ENCODE measurements at places on chromosomes 3 and 15. TPM values are rescaled to one million over a fixed set of nuclear protein-coding genes. Genes with fewer than 3 reads are reported as not detected.

TPRG1 gene
- 0.56 TPM for polyA plus RNA-seq

MASP1 gene
- 9.9 TPM for polyA plus RNA-seq

WDR93 gene
- 4.1 TPM for polyA plus RNA-seq

OR5H15 gene
- not detected for polyA plus RNA-seq

SH2D7 gene
- 0.65 TPM for polyA plus RNA-seq

TGM5 gene
- polyA plus RNA-seq: not detected

SNURF gene
- 26.7 TPM for polyA plus RNA-seq

TNIK gene
- 22.5 TPM for polyA plus RNA-seq

ITIH4 gene
- polyA plus RNA-seq: 14.7 TPM

TUSC7 gene
- polyA plus RNA-seq: not detected

SPATA12 gene
- 0.12 TPM for polyA plus RNA-seq

ALDH1A3 gene
- polyA plus RNA-seq: 5.2 TPM

TIPIN gene
- 21.1 TPM for polyA plus RNA-seq

DNA sequence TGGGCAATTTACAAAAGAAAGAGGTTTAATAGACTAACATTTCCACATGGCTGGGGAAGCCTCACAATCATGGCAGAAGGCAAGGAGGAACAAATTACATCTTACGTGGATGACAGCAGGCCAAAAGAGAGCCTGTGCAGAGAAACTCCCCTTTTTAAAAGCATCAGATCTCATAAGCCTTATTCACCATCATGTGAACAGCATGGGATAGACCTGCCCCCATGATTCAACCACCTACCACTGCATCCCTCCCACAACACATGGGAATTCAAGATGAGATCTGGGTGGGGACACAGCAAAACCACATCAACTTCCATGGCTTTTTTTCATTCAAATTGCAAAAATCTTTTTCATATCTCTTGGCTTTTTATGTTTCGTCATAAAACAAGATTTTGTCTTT is 67.6 kb upstream of the GADL1 start:
- DNase-seq: no peak

GRCh38 chr3:157099326-157100095 is 60.4 kb downstream of the CCNL1 start:
- no peak for DNase-seq

GRCh38 chr15:85707519-85708338 is 87.0 kb downstream of the KLHL25 start:
- DNase-seq: no peak

DNA sequence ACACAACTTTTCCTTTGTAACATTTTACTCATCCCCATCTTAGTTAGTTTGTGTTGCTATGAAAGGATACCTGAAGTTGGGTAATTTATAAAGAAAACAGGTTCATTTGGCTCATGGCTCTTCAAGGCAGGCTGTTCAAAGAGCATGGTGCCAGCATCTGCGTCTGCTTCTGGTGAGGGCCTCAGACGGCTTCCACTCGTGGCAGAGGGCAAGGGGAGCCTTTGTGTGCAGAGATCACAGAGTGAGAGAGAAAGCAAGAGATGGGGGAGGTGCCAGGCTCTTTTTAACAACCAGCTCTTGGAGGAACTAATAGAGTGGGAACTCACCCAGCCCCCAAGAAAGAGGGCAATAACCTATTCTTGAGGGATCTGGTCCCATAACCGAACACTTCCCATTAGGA is 23.1 kb downstream of the PLA2G4F start:
- no peak for DNase-seq

DNA sequence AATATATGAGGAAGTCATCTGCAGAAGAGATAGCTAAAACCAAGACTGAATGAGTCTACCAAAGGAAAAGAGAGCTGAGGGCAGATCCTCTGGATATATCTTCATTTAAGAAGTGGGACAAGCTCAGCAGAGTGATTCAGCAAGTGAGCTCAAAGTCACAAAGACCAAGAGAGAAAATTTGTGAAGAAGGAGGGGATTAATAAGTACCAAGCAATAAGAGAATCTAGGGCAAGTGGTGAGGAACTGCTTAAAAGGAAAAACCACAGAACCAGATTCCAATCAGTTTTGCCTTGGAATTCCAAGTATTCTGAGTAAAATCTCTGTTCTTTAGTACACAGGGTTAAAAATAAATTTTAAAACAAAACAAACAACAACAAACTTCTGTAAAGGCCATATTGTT is 3.6 kb downstream of the EHHADH start:
- no peak for DNase-seq

- no peak for DNase-seq
These were observed 71.1 kb downstream of the MGLL start for GRCh38 chr3:127751163-127751621.

- DNase-seq: no peak
These were observed 37.5 kb downstream of the CTDSPL start for GRCh38 chr3:37899101-37899707.

GRCh38 chr3:122462406-122462805 is 46.5 kb upstream of the WDR5B start:
- no peak for DNase-seq

DNA sequence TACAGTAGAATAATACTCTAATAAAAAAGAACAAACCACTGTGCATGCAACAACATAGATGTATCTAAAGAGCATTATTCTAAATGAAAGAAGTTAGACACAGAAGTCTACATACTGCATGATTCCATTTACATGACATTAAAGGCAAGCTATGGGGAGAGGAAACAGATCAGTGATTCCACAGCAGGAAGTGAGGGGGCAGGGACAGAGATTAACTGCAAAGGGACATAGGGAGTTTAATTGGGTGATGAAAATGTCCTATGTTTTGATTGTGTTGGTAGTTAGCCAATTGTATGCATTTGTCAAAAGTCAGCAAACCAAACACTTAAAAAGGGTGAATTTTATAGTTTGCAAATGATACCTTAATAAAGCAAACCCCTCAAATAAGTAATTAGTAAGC is 13.8 kb downstream of the CRYGS start:
- DNase-seq: peak; percentile 13

GRCh38 chr3:39122813-39123212 is 15.3 kb downstream of the TTC21A start:
- DNase-seq: no peak

GRCh38 chr3:53039376-53039752 is 6.5 kb downstream of the SFMBT1 start:
- no peak for DNase-seq

DNA sequence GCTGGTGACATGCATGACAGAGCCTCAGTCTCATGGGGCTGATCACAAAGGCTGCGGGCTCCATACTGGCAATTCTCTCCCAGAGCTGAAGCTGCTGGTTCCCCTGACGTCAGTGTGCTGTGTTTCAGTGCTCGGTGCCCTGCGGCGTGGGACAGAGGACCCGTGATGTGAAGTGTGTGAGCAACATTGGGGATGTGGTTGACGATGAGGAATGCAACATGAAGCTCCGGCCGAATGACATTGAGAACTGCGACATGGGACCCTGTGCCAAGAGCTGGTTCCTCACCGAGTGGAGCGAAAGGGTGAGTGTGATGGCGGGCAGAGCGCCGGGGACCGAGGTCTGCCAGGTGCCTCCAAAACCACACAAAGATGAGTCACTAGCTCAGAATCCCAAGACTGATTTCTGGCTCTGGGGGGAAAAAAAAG is 62.0 kb upstream of the NR2E3 start:
- no peak for DNase-seq

DNA sequence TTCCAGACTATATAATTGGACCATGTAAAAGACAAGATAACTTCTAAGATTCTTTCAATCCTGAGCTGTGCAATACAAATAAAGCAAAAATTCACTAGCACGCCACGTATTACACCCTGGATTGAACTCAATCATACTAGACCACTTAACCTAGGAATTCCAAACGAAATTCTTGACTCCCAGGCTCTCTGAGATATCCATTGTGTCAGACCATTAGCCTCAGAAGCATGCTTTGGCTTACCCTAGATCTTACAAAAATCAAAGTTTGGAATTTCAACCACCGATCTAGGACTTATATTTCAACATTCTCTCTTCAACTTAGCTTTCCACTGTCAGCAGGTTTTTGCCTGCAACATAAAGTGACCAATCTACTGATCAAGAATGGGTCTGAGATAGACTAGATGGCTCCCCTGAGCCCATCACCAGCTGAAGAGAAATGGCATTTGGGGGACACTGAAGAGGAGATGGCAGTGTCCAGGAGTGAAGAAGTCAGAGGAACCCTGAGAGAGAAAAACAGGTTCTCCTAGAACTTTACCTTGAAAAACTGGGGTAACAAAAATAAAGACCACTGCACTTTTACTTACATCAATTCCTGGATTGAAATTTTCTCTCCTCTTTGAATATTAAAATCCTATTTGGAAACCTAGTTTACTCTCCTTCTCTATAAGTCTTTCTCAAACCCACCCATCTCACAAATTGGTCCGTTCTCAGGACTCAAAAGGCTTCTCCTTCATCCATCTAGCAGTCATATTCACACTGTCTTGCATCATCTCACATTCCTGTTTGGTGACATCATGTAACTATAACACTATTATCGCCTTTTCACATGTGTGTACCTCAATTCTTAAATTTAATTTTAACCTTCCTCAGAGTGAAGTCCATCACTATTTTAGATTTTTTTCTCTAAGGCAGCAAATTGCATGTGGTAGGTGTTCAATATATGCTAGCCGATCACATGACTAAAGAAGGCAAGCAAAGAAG is 18.5 kb downstream of the CPNE4 start:
- no peak for DNase-seq

DNA sequence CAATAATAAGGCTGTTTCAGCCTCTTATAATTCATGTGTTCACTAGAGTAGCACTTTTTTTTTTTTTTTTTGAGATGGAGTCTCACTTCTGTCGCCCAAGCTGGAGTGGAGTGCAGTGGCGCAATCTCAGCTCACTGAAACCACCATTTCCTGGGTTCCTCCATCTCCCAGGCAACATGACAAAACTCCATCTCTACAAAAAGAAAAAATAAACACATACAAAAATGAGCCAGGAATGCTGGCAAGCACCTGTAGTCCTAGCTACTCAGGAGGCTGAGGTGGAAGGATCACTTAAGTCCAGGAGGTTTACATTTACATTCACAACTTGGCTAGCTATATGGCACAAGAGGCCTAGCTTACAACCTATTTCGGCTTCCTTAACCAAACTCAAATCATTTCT is 6.8 kb downstream of the USP4 start:
- no peak for DNase-seq

DNA sequence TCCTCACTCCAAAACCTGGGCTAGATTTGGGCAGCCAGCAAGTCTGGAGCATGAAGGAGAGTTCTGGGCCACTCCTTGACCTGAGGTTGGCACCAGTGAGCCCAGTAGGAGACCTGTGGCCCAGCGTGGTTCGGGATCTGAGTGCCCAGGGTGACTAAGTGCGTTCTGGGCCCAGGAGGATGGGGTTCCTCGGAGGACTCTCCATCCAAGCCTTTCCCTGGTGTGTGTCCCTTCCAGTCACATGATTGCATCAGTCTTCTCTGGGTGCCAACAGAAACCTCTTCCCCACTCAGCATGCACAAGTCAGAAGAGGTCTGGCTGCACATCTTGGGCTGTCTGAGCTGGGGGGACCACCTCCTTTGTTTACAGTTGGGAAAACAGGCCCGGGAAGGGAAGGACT is 14.9 kb downstream of the TMEM43 start:
- no peak for DNase-seq

- DNase-seq: no peak
These were observed 2.6 kb downstream of the CD276 start for GRCh38 chr15:73686781-73687256.

DNA sequence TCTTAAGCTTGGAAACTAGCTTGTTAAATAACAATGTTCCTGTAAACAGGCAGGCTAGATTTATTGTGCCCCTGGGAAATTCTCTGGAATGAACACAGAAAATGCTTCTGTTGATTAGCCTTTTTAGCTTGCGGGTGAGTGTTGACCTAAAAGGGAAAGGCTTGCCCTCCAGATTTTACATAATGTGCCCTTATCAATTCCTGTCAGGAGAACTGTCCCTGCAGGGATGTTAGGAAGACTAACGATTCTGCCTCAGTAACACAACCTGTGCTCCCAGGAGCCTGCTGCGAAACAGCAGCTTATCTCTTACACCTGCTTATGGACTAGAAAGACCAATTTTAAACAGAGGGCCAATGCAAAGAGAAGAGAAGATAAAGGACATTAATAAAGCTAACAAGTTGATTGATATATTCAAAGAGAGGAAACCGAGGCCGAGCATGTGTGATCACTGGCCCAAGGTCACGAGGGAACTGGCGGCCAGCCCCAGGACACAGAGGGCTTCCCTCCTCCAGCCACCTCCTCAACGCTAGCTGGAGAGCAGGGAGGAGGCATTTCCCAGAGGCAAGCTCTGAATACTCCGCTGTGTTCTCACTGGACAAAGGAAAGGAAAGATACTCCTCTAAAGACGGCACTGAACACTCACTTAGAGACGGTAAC is 48.4 kb upstream of the TJP1 start:
- peak; percentile 71 for DNase-seq

All from renal cortex interstitium (tissue), 15 donors.